Activated naive CD4-positive, alpha-beta T cell treated with anti-CD3 and anti-CD28 coated beads for 36 hours (primary cell): ENCODE measurements at places on chromosomes 13 and 19. TPM values are rescaled to one million over a fixed set of nuclear protein-coding genes. Genes with fewer than 3 reads are reported as not detected.

GRCh38 chr13:35198613-35199200, 256.6 kb downstream of the NBEA start:
- no peak overlapping the region for H3K4me3 ChIP-seq
- DNase-seq, result no peak
- H3K27ac ChIP-seq, result no peak overlapping the region
- no peaks in the 10 kb centered on the region for H3K4me1 ChIP-seq

DNA sequence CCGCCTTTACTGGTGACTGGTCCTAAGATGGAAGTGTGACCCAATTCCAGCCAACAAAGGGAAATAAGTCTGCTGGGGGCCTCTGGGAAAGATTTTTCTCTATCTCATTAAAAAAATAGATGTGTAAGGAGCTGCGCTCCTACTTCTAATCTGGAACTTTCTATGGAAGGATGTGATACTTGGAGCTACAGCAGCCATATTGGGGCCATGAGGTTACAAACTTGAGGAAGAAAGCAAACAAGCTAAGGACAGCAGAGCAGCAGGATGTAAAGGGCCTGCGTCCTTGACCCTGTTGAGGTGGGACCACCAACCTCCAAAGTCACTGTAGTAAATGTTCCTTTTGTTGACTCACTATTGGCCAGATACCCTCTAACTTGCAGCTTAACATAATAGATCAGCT, 7.5 kb downstream of the GPR42 start:
- no peaks in the 10 kb centered on the region for H3K36me3 ChIP-seq
- peaks cover 7% of the 10 kb centered on the region for H3K4me1 ChIP-seq
- no peak overlapping the region for H3K4me3 ChIP-seq
- H3K27ac ChIP-seq, result no peak overlapping the region

- H3K36me3 ChIP-seq, result peaks cover 16% of the 10 kb centered on the region
- H3K4me1 ChIP-seq, result peaks cover 27% of the 10 kb centered on the region
- no peaks in the 10 kb centered on the region for H3K27me3 ChIP-seq
- peak overlapping the region; percentile 87 for H3K4me3 ChIP-seq
- DNase-seq, result no peak
These were observed 8.8 kb downstream of the STAP2 start for GRCh38 chr19:4329858-4330257.

GRCh38 chr13:103957939-103958338, 891.7 kb upstream of the SLC10A2 start:
- no peak overlapping the region for H3K27ac ChIP-seq
- no peak for DNase-seq
- no peak overlapping the region for H3K4me3 ChIP-seq
- H3K36me3 ChIP-seq, result no peaks in the 10 kb centered on the region
- no peaks in the 10 kb centered on the region for H3K27me3 ChIP-seq

- H3K4me3 ChIP-seq, result no peak within 1 kb of the TSS
- no peak within 1 kb of the TSS for H3K27ac ChIP-seq
- peaks cover 23% of the 10 kb centered on the region for H3K27me3 ChIP-seq
- no peak for DNase-seq
These were observed at the start of gene CNN1 for GRCh38 chr19:11538232-11539036. Gene CNN1, plus strand, starts transcription at chr19:11538851. Its CDS starts 77 bp downstream, at chr19:11538928.

- H3K27ac ChIP-seq, result no peak overlapping the region
- no peak overlapping the region for H3K4me3 ChIP-seq
- H3K36me3 ChIP-seq, result no peaks in the 10 kb centered on the region
These were observed 885 bp upstream of the ZNF536 start for GRCh38 chr19:30371161-30371836.

DNA sequence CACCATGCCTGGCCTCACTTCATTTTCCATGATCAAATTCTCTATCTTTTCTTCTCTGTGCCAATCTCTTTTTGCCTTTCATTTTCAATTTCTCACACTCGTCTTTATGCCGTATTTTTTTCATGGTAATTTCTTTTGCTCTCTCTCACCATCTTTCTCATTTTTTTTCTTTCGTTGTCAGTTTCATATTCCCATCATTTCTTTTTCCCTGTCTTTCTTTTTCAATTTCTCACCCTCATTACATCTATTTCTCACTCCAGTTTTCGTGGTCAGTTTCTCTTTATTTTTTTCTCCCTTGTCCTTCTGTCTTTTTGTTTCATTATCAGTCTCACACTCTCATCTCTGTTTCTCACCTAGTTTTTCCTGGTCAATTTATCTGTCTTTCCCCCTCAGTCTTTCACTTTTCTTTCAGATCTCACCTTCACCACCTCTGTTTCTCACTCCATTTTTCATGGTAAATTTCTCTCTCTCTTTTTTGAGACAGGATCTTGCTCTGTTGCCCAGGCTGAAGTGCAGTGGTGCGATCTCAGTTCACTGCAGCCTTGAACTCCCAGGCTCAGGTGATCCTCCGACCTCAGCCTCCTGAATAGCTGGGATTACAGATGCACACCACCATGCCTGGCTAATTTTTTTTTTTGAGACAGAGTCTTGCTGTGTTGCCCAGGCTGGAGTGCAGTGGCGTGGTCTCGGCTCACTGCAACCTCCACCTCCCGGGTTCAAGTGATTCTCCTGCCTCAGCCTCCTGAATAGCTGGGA, 14.1 kb downstream of the SSC5D start:
- no peak overlapping the region for H3K4me3 ChIP-seq
- no peaks in the 10 kb centered on the region for H3K36me3 ChIP-seq
- H3K27ac ChIP-seq, result no peak overlapping the region
- H3K4me1 ChIP-seq, result peaks cover 14% of the 10 kb centered on the region
- DNase-seq, result no peak

- DNase-seq, result no peak
- H3K36me3 ChIP-seq, result peaks cover 51% of the 10 kb centered on the region
- no peaks in the 10 kb centered on the region for H3K27me3 ChIP-seq
- no peak overlapping the region for H3K27ac ChIP-seq
These were observed 99.2 kb downstream of the ABCC4 start for GRCh38 chr13:95201814-95202651.

DNA sequence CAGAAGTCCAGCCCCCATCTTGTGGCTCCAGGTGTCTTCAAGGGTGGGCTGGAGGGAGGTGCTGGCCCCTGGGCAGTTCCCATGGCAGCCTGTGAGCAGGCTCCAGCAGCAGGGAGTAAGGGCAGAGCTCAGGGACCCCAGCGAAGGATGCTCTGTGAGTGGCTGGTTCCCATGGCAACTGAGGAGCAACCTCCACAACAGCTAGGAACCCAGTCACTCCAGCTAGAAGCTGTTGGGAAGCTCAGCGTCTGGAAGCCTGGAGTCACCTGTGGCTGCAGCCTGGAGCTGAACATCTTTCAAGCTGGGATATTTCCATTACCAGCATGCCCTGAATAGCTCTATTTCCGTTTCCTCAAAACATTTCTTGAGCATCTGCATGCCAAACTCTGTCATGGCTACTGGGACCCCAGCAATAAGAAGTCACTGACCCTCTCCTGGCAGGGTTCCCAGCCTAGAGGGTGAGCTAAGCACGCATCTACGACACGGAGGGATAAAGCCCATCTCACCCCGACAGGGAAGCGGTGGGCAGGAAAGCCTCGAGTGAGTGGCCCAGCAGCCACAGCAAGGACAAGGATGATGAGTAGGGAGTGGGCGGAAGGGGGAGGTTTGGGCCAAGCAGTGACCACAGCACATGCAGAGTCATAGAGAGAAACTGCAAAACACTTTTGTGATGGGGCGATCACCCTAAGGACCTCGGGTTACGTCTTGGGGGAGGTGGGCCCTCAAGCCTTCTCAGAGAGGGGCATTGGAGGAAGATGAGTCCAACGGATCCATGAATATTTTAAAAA, 52.6 kb downstream of the ALOX5AP start:
- H3K27ac ChIP-seq, result no peak overlapping the region
- no peaks in the 10 kb centered on the region for H3K27me3 ChIP-seq
- no peaks in the 10 kb centered on the region for H3K36me3 ChIP-seq
- peaks cover 4% of the 10 kb centered on the region for H3K4me1 ChIP-seq
- H3K4me3 ChIP-seq, result no peak overlapping the region

GRCh38 chr13:39561971-39562370, 41.0 kb downstream of the LHFPL6 start:
- peaks cover 13% of the 10 kb centered on the region for H3K27me3 ChIP-seq
- no peak overlapping the region for H3K4me3 ChIP-seq
- no peaks in the 10 kb centered on the region for H3K4me1 ChIP-seq
- H3K36me3 ChIP-seq, result no peaks in the 10 kb centered on the region

DNA sequence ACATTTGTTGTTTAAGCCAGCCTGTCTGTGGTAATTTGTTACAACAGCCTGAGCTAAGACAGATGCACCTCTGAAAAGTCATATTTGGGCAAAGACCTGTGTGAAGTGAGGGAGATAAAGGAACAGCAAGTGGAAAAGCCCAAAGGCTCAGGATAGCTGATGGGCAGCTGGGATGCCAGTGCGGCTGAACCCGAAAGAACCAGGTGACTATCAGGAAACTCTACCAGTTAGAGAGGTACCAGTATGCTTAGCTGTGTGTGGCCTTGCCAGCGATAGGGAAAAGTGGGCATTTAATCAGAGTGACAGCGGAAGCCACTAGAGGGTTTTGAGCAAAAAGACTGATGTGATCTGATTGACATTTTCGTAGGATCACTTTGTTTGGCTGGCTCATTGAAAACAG, 764.8 kb upstream of the GPC6 start:
- H3K27ac ChIP-seq, result no peak overlapping the region
- H3K4me3 ChIP-seq, result no peak overlapping the region
- no peaks in the 10 kb centered on the region for H3K27me3 ChIP-seq
- DNase-seq, result no peak

DNA sequence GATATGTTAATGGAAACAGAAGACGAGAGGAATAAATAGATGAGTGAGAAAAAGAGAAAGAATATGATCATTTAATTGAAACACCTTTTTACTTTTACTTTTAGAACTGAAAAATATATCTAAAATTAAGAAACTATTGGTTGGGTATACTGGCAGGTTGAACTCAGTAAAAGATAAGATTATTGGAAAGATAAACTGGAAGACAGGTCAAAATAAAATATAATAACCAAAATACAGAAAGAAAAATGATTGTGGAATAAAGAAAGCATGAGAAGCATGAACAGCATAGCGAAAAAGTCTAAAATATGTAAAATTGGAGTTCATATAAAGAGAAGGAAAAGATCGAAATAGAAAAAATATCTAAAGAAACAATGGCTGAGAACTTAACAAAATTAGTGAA, 242.2 kb upstream of the MIR17HG start:
- H3K4me1 ChIP-seq, result no peaks in the 10 kb centered on the region
- no peaks in the 10 kb centered on the region for H3K27me3 ChIP-seq
- no peak overlapping the region for H3K4me3 ChIP-seq
- H3K36me3 ChIP-seq, result no peaks in the 10 kb centered on the region

DNA sequence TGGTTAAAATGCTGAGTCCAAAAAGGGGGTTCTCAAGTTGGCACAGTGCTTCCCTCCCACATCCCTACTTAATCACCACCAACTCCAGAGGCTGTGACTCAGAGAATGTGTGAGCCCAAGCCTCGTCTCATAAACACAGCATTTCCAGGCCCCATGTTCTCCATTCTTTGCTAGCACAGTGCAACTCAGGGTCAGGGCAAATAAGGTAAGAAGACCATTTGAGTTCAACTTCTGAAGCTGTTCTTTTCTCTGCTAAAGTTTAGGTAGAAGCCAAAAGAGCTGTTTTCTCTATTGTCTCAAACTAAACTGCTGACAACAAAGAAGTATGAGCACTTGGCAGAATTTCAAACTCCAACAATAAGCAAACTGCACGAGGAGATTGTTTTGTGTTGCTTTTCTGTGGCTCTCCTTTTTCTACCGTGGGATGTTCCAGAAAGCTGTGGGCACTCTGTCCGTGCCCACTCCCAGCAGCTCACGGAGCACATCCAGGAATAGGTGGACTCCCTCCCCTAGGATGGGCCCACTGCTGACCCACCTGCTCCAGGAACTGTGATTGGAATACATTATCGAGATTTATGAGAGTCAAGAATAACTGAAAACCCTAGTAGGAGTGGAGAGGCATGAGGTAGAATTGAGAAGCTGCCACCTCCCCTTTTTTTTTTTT, 494.3 kb downstream of the COG6 start:
- peak overlapping the region; percentile 52 for H3K27ac ChIP-seq
- H3K36me3 ChIP-seq, result no peaks in the 10 kb centered on the region
- peaks cover 73% of the 10 kb centered on the region for H3K4me1 ChIP-seq
- DNase-seq, result peak; percentile 37

- no peaks in the 10 kb centered on the region for H3K36me3 ChIP-seq
- no peaks in the 10 kb centered on the region for H3K4me1 ChIP-seq
- H3K4me3 ChIP-seq, result no peak overlapping the region
- no peak for DNase-seq
These were observed 537.6 kb downstream of the EFNB2 start for GRCh38 chr13:105997581-105998550.

DNA sequence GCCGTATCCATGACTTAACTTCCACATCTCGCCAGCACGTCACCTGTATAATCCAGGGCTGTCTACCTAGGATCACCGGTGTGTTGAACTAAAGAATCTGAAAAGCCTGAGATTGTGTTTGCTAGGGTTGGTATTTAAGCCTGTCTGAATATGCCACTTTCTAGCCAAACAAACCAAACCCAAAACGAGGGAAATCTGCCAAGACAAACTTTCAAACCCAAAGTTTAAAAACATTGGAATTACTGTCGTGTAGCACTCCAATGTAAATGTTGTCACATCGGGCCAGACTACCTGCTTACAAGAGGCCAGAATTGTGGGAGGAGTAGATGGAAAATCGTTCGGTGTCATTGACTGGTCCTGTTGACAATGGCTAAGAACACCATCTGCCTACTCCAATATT, 747.8 kb downstream of the EFNB2 start:
- no peak overlapping the region for H3K4me3 ChIP-seq
- H3K27ac ChIP-seq, result no peak overlapping the region
- H3K36me3 ChIP-seq, result no peaks in the 10 kb centered on the region
- no peaks in the 10 kb centered on the region for H3K4me1 ChIP-seq
- H3K27me3 ChIP-seq, result no peaks in the 10 kb centered on the region
- DNase-seq, result no peak

DNA sequence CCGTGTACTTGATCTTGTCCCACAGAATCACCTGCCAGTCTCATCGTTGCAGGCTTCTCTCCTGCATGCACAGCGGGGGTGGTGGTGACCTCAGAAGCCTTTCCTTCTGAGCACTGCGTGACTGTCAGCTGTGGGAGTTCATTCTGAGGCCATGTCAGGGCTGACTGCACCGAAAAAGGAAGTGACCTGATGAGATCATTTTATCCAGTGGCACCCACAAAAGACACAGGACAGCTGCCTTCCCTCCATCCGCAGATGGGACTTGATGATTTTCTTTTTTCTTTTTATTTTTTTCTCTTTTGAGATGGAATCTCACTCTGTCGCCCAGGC, 89.7 kb downstream of the RAB20 start:
- H3K4me3 ChIP-seq, result no peak overlapping the region
- no peak for DNase-seq
- no peaks in the 10 kb centered on the region for H3K36me3 ChIP-seq
- H3K27ac ChIP-seq, result no peak overlapping the region
- H3K4me1 ChIP-seq, result no peaks in the 10 kb centered on the region

- no peak overlapping the region for H3K27ac ChIP-seq
- H3K4me3 ChIP-seq, result no peak overlapping the region
- H3K4me1 ChIP-seq, result no peaks in the 10 kb centered on the region
- H3K36me3 ChIP-seq, result no peaks in the 10 kb centered on the region
- H3K27me3 ChIP-seq, result peaks cover 3% of the 10 kb centered on the region
- DNase-seq, result no peak
These were observed 652.2 kb downstream of the UQCRFS1 start for GRCh38 chr19:28560786-28561185.

MPV17L2 gene
- total RNA-seq, result 6.3 TPM

AMER2 gene
- total RNA-seq, result not detected

NMRK2 gene
- not detected for total RNA-seq

ZNF823 gene
- 4.2 TPM for total RNA-seq

IGFL1 gene
- not detected for total RNA-seq

RNF113B gene
- total RNA-seq, result not detected

ZNF558 gene
- total RNA-seq, result 24.4 TPM

GJB2 gene
- total RNA-seq, result 0.72 TPM

SULT2A1 gene
- not detected for total RNA-seq
